ENCODE measurements at places on chromosomes 16 and 17.

GRCh38 chr17:65268832-65269231, 131.7 kb downstream of the RGS9 start:
- no peak for DNase-seq

- peak; percentile 50 for DNase-seq
Observed at GRCh38 chr17:79622776-79623175, 11.9 kb upstream of the RBFOX3 start.

GRCh38 chr16:50878966-50879615, 137.2 kb downstream of the CYLD start:
- DNase-seq = no peak

- no peak for DNase-seq
Observed at GRCh38 chr16:89156740-89157645, 14.6 kb upstream of the CDH15 start.

DNA sequence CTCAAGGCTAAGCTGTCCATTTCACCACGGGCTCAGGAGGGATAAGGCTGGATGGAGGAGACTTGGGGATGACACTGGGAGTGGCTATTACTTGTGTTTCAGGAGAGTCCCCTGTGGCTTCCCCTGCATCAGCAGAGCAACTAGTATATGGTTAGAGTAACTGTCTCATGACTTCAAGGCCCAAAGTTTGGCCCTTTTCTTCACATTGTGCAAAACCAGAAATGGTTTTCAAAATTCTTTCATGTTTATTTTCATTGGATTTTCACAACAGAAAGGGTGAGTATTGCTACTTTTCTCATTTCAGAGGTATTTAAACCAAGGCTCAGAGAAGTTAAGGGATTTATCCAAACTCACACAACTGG, 18.1 kb upstream of the TAC4 start:
- no peak for DNase-seq

GRCh38 chr17:74862919-74863318, 3.2 kb upstream of the GRIN2C start:
- DNase-seq = no peak

DNA sequence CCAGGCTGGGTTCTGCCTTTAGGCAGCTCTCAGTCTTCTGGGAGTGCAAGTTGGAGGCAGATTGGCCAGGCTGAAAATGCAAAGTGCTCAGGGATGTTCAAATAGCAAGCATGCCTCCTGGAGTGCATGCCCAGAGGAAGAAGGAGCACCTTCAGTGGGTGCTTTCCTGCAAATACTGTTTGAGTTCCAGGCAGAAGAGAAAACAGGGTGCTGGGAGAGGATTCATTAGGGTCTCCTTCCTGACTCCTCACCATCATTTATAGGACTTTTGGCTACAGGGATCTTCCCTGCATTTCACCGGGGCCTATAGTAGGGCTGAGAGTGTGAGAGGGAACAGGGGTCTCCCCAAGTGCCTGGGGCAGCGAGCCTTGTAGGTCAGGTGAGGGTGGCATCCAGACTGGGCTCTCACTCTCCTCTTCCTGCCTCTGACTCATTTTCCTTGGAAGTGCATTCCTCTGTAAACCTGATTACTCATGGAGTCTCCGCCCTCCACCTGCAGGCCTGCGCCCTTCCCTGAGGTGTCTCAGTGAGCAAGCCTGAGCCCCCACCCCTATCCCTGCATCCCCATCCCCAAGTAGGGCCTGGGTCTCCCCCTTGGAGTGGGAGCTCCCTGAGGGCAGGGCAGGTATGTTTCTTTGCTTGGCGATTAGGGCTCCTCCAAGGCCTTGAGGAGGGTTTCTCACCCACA, 17.1 kb upstream of the TNS4 start:
- DNase-seq = peak; percentile 62

GRCh38 chr17:47811709-47812108, 9.9 kb downstream of the OSBPL7 start:
- peak; percentile 30 for DNase-seq

DNA sequence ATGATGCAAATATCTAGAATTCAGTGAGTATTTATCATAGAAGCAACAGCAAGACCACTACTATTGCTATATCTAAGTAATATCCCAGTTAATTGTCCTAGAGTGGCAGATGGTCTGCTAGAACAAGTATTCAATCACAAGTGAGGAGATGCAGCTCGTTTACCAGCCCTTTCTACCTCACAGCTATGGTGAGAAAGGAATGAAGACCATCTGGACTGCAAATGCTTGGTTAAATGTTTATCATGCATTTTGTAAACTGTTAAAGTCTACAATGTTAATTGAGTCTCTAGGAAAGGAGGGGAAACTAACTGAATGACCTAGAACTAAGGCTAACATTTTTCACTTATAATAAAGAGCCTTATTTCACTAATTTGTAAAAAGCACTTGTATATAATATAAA, 52.5 kb downstream of the CNOT1 start:
- no peak for DNase-seq

DNA sequence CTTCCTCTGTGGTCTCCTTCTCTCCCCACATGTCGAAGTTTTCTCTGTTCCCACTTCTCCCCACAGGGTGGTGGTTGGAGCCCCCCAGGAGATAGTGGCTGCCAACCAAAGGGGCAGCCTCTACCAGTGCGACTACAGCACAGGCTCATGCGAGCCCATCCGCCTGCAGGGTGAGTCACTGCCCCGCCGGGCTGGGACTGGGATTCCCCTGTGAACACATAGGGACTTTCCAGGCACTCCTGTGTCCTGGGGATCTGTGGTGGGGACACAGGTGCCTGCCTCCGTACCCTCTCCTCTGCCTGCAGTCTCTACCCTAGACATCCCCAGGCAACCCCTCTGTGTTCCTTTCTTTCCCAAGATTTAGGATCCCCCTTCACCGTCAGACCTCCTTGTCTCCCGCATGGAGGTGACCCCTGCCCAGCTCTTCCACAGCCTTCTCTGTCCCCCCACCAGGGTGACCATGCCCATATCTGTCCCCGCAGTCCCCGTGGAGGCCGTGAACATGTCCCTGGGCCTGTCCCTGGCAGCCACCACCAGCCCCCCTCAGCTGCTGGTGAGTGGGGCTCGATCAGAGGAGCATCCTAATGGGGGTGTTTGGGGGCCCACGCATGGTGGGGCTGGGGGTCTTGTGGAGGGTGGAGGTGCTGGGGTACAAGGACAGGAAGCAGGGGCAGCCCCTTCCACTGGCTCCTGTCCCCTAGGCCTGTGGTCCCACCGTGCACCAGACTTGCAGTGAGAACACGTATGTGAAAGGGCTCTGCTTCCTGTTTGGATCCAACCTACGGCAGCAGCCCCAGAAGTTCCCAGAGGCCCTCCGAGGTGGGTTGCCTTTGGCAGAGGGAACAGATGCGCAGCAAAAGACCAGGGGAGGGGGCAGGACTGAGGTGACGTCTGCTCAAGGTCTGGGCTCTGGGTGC, 5.8 kb downstream of the ITGAM start:
- DNase-seq = no peak

GRCh38 chr16:67432506-67432890, 1.6 kb downstream of the HSD11B2 start:
- no peak for DNase-seq

GRCh38 chr17:19447085-19447583, 36.1 kb downstream of the RNF112 start:
- no peak for DNase-seq

GRCh38 chr16:1915732-1916639, 2.2 kb downstream of the HS3ST6 start:
- no peak for DNase-seq

DNA sequence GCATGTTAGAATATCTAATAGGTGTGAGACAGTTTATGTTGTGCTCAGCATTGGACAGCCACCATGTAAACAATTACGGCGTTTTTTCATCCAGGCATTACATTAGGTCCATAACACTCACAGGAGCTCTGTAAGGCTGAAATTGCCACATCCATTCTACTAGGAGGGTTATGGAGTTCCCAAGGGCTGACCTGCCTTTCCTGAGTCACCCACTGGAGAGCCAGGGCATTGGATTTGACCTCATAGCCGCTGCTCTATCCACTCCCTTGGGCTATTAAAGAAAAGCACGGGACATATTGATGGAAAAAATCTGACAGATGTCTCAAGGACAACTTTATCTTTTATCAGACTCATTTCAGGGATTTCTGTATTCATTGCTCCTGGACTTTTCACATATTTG, 306.3 kb upstream of the HSBP1 start:
- DNase-seq = no peak

DNA sequence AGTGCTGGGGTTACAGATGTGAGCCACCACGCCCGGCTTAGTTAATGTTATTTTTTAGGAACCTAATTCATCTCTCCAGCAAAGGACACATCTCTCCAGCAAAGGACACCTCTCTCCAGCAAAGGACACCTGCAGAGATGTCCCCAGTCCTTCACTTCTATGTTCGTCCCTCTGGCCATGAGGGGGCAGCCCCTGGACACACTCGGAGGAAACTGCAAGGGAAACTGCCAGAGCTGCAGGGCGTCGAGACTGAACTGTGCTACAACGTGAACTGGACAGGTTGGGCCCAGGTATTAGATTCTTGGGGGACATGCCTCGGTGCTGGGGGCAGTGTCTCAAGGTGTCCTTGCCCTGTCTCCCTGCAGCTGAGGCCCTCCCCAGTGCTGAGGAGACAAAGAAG, 4.7 kb downstream of the PFAS start:
- DNase-seq = no peak

DNA sequence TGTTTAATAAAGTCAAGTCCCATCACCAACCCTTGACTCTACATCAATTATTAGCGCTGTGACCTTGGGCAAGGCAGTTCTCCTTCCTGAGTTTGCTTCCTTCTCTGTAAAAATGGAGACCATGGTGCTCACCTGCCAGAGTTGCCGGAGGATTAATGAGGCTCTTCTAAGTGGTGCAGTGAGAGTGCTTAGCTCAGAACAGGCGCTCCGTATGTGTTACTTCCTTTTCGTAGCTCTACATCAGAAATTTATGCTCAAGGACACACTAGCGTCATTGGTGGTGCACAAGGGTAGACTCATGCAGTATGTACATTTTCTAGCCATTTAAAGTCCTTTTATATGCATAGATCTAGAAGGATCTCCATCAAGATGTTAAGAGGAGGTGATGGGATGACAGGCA, 17.4 kb upstream of the CMIP start:
- no peak for DNase-seq

GRCh38 chr16:56558024-56558747, 6.7 kb upstream of the MT4 start:
- no peak for DNase-seq

DNA sequence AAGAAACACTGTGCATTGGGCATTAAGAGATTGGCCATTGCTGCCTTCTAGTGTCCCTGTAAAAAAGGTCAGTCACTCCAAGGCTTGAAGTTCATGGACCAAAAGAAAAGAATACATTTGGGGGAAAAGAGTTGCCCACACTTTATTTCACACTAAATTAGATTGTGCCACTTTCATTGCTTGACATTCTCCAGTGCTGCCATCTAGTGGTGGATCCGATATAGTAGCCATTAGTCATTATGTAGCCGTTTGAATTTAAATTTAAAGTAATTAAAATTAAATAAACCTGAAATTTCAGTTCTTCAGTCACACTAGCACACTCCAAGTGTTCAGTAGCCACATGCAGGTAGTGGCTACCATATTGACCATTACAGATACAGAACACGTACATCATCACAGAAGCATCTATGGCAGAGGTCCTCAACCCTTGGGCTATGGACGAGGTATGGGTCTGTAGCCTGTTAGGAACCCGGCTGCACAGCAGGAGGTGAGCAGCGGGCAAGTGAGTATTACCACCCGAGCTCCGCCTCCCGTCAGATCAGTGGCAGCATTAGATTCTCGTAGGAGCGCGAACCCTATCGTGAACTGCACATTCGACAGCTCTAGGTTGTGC, 21.9 kb upstream of the CDH5 start:
- DNase-seq = no peak

GRCh38 chr17:38425031-38425430, 3.2 kb upstream of the ARHGAP23 start:
- no peak for DNase-seq

DNA sequence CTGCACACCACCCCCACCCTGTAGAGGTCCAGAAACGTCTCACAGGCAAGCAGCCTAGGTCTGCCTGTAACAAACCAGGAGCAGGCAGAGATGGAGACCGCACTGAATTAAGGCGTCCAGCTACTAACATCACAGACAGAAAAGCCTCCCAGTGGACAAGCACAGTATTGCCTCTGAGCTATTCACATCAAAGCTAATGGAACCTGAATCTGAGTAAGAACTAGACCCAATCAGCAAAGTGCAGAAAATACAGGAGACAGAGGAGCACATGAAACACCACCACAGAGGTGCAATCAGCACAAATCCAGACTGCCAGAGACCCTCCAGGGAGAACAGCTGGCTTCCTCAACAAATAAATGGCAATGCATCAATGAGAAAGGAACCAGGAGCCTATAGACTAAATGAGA, 22.2 kb upstream of the PEMT start:
- no peak for DNase-seq

GRCh38 chr16:3949287-3949686, 68.8 kb upstream of the CREBBP start:
- DNase-seq = peak; percentile 54

DNA sequence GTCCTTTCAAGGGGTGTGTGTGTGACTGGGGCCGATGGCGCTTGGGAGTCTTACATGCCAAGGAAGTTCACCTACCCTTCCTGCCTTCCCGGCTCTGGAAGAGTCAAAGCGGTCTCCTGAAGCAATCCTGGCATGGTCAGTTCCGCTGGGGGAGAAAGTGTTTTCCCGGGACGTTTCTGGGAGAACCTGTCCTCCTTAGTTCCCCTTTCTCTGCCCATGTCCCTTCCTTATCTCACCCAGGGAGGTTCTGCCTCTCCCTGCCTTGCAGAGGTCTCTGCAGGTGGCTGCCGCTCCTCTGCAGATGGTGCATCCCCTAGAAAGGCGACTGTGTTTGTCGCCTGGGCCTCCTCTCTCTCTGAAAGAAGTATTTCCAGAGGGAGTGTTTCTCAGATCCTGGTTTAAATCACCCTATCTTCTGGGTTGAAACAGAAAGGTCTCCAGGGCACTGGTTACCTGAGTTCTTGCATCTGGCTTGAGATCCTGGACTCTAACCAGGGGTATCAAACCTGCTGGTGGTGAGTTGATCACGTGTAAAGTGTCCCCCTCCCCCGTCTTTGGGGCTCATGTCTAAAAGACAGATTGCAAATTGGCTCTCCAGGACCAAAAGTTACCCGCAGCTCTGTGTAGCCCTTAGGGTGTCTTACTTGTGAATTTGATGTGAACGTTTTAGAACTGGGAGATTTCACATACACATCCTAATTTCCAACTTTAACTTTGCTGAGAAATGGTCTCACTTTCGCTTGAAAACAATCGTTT, 1.9 kb downstream of the PRKCB start:
- no peak for DNase-seq

DNA sequence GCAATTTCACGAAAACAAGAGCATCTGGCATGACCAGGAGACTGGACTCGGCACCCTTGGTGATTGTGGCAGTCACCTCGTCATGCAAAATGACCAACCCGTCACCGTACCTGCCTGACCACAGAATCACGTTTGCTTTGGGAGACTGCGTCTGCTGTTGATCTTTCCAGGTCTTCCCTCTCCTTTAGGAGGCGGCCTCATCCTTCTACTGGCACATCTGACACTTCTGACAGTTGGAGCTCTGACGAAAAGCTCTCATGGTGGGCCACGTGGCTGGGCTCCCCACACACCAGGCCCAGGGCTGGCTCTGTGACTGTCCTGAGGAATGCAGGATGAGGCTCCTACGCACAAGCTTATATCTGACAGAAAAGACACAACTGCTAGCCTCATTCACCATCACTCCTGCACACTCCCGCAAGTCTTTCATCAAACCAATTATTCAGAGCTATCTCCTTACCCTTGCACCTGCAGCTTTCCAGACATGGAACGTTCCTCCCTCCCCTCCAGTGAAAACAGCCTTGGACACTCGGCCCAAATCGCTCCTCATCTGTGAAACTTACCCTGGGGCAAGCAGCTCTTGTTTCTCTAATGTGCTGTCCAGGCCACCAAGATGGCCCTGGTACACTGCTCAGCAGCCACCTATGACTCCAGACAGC, 3.6 kb downstream of the TRAP1 start:
- DNase-seq = no peak

- DNase-seq = no peak
Observed at GRCh38 chr17:49457564-49458535, 37.2 kb upstream of the NGFR start.

Data from chondrocyte (in vitro differentiated cells).